ENCODE measurements at places on chromosomes 6 and 20.

- no peak for DNase-seq
Measured at GRCh38 chr6:114121913-114122662, 151.1 kb upstream of the HDAC2 start.

DNA sequence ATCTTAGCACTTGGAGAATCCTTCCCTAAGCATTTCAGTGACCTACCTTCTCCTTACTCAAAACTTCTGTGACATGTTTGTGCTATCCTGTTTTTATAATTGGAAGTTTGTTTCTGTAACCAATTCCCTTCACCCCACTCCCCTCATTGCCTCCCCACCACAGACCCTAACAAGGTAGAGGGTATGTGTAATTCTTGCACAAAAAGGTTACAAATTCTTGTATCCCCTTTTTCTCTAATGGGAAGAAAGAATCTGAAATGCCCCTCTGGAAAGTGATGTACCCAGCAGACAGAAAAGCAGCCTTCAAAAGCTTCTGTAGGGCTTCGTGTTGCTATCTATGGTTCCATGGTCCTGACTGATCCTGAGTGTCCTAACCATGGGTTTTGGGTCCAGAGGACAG, 111.7 kb upstream of the TMEM170B start:
- DNase-seq, result no peak

GRCh38 chr6:74734901-74735300, 471.0 kb downstream of the COL12A1 start:
- no peak for DNase-seq

DNA sequence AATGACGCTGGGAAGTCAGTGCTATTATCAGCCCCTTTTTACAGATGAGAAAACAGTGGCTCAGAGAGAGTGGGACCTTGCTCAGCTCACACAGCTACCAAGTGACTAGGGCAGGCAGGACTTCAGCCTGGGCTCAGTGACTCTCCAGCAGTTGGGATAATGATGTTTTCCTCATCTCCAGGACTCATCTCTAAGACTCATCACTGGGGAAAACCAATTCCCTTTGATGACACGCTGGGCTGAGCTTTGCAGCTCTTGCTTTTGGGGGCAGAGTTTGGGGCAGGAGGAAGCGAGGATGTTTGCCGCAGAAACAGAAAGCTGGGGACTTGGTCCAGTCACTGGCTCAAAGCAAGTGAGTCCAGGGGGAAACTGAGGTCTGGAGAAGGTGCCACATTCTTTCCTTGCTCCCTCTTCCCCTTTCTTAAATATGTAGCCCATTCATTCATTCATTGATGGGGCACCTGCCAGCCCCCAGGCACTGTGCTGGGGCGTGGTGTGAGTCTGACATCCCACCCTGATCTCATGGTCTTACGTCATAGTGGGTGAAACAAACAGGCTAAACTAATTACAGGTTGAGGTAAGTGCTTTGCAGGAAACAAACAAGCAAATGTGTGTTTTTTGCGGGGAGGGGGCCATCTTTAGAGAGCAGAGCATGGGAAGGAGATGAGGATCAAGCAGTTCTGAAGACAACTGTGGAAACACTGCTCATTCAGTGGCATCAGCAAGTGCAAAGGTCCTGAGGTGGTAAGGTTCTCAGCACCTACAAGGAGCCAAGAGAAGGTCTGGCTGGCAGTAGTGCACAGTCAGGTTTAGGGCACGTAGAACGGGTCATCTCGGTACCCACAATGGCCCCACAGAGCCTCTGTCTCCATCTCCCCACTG, 74.4 kb upstream of the PMEPA1 start:
- no peak for DNase-seq

Measured in globus pallidus (tissue), 1 donor.